ENCODE measurements at places on chromosomes 1 and 21.

GRCh38 chr1:158638146-158638545 lies 33.1 kb downstream of the OR10Z1 start:
- DNase-seq: no peak

DNA sequence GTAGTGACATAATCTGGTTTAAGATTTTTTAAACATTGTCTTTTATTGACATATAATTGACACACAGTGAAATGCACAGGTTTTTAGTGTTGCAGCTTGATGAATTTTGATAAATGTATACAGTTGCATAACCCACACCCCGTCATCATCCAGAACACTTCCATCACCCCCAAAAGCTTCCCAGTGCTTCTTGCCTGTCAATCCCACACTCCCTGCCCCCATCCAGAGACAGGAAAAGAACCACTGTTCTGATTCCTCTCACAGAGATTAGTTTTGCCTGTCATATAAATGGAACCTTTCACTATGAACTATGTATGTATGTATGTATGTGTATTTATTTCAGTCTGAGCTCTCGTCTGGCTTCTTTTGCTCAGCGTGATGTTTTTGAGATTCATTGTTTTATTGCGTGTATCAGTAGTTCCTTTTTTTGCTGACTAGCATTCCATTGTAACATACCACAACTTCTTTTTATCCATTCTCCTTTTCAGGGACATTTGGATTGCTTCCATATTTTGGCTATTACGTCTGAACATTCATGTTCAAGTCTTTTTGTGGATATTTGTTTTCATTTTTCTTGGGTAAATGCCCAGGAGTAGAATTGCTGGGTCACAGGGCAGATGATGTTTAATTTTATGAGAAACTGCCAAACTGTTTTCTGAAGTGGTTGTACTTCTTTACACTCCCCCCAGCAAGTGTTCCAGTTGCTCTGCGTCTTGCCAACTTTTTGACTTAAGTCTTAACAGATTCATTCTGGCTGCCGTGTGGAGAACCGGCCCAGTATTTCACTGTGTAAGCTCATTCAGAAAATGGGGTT lies 8.7 kb downstream of the UBIAD1 start:
- no peak for DNase-seq

DNA sequence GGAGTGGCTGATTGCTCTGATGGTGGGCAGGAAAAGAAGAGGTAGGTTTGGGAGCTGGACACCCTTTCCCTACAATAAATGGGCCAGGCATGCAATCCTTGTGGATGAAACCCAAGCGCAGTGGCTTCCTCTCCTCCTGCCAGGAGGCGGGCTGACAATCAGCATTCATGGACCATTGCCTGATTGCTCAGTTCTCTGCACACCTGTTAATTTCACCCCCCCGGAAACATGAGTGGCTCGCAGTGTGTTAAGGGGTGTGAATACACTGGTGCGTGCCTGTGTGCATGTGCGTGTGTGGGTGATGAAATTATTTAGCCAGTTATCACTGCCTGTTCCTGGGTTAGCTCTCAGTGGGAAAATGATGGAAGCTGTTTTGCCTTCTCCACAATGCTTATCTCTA lies 310.7 kb downstream of the PCP4 start:
- no peak for DNase-seq

DNA sequence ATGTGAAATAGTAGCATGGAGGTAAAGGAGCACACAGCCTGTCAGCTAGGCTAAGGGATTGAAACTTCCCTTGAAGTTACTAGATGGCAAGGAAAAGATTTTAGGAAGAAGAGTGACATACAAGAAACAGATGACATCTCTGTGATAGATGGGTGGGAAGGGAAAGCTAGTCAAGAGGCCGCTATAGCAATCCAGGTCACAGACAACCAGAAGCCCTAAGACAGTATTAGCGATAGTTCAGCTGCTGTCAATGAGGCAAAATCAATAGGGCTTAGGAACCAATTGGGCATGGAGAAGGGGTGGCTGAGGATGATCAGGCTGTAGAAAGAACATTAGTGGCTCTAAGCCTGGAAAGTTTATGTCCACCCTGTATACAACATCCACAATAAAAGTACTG lies 111.1 kb downstream of the GLUL start:
- DNase-seq: no peak

DNA sequence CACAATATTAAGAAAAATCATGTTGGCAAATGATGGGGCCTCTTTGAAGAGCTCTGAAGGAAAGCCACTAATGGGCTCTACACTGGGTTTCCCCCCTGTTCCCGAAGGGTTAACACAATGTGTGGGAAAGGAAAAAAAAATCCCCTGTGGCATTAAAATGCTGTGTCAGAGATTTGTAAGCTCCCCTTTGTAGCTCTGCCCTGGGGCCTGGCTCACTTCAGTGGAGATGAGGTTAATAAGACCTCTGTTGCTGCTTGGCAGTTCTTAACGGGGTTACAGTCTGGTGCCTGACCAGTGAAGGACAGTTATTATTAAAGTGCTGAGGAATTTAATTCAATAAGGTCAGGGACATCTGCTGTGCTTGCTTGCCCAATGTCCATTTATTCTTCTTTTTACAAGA lies 129.7 kb upstream of the UBE2U start:
- no peak for DNase-seq

DNA sequence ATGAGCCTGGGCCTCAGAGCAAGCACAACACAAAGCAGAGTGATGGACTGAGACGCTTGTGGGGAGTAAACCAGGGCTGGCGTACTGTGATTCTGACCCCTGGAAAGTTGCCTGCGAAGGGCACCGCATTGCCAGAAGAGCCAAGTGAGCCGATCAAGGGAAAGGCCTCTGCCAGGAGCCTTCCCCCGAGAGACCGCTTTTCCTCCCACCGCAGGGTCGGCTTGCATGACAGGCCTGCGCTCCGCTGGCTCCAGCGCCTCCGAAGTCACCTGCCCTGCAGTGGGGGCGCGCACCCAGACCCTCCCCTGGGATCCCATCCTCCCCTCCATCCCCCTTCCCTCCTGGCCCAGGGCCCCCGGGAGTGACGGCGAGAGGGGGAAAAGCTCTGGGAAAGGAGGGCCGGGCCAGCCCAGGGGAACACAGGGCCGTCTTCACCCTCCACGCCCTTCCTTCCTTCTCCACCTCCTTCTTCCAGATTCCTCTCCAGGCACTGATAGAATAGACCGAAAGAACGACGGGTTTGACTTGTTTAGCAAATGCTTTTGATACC lies 165.0 kb downstream of the TRIM33 start:
- peak; percentile 49 for DNase-seq

DNA sequence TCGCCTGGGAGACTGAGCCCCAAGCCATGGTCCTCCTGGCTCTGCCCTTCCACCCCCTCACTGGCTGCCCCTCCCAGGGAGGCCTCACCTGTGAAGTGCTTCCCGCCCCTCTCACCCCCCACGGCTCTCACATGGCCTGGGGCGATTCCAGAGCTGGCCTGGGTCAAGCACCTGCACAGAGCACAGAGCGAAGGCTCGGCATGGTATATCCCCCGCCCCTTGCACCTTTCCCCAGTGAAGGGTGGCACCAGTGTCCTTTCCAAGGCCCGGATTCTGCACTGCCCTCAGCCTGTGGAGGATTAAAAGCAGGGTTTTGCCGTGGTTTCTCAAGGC lies 1.1 kb upstream of the AJAP1 start:
- DNase-seq: no peak

DNA sequence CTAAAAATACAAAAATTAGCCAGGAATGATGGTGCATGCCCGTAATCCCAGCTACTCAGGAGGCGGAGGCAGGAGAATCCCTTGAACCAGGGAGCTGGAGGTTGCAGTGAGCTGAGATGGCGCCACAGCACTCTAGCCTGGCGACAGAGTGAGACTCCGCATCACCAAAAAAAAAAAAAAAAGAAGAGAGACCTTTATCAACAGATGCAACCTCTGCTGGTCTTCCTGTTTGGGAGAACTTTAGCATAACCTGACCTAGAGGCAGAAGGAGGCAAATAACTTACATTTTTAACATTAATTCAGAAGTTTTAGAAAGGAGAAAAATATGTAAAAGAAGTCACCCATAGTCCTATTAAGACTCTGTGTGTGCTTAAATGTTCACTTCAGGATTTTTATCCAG lies 32.4 kb downstream of the SLAMF1 start:
- no peak for DNase-seq

- no peak for DNase-seq
Observed at GRCh38 chr1:76084685-76085084, 10.1 kb downstream of the ST6GALNAC3 start.

DNA sequence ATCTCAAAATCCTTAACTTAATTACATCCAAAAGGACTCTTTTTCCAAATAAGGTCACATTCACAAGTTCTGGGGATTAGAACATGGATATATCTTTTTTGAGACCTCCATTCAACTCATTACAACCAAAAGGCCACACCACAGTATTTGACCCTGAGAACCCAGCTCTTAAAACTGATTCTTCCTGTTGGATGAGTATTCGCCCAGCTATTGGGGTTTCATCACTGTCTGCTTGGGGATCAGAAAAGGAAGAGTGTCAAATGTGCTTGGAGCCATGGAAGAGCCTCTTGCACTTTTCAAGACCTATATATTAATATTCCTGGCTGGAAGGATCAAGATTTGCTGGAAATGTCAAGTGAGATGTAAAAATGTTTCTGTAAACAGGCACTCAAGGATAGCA lies 5.4 kb upstream of the TINAGL1 start:
- no peak for DNase-seq

GRCh38 chr1:200862713-200863415 lies 9.9 kb upstream of the GPR25 start:
- DNase-seq: no peak

DNA sequence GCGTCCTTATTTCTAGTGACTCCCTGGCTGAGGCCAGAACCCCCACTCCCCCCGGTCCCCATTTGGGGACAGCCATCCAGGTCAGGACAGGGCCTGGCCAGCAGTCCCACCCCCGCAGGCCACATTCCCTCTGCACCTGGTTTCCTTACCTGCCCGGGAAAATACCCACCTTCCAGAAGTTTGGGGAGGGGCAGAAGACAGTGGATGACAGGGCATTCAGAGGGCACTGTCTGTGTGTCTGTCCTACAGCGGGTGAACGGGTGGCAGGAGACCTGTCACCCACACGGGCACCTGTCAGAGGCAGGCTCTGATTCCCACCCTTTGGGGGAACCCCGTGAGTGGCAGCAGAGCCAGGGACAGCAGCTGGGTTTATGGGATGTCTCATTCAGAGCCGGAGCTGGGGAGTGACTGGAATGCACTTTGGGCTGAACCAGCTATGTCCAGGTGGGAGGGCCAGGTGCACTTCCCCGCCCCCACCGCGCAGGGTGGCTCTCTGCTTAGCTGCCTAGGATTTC lies 2.0 kb downstream of the ARHGEF16 start:
- no peak for DNase-seq

GRCh38 chr1:93681101-93681988 lies at the start of gene BCAR3:
BCAR3 (minus strand) TSS chr1:93681837; CDS start chr1:93674930, 6,907 bp downstream.
- DNase-seq: peak; percentile 83

- no peak for DNase-seq
Observed at GRCh38 chr1:220031287-220031686, 15.0 kb downstream of the EPRS1 start.

DNA sequence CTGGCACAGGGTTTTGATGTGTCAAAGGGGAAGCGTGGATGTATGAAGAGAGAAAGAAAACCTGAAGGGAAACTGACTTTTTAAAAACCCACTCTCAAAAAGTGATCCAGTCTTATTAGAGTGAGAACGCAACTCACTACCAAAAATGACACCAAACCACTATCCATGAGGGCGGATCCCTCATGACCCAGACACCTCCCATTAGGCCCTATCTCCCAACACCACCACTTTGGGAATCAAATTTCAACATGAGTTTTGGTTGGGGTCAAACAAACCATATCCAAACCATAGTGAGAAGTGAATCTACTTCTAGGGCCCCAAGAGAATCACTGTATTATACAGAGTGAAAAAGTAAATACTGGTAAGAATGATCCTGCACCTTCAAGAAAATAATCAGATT lies 53.5 kb downstream of the FNBP1L start:
- no peak for DNase-seq

GRCh38 chr21:38992737-38993136 lies 187.0 kb downstream of the ETS2 start:
- DNase-seq: no peak

DNA sequence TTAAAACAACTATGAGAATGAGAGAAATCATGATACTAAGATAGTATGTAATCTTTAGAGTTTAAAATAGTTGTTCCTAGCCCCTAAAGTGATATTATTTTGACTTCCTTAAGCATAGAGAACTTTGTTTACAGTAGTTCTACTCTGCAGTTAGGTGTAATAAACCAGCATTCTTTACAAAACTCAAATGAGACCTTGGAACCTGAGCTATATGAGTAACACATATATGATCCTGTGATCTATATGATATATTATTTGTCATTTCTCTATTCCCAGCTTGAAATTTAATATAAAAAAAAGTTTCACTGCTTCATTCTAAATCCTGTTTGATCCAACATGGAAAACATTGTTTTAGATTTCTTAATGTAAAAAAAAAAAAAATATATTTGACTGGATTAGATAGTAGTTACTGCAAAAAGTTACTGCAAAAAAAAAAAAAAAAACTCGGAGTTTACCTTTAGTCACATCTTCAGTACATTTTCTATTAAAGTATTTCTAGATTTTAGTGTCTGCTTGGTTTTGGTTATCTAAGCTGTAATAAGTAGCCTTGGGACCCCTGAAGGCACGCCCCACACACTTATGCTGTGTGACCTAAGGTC lies 463.8 kb downstream of the USP25 start:
- no peak for DNase-seq

GRCh38 chr1:155981266-155982088 lies 3.1 kb upstream of the ARHGEF2 start:
- no peak for DNase-seq

DNA sequence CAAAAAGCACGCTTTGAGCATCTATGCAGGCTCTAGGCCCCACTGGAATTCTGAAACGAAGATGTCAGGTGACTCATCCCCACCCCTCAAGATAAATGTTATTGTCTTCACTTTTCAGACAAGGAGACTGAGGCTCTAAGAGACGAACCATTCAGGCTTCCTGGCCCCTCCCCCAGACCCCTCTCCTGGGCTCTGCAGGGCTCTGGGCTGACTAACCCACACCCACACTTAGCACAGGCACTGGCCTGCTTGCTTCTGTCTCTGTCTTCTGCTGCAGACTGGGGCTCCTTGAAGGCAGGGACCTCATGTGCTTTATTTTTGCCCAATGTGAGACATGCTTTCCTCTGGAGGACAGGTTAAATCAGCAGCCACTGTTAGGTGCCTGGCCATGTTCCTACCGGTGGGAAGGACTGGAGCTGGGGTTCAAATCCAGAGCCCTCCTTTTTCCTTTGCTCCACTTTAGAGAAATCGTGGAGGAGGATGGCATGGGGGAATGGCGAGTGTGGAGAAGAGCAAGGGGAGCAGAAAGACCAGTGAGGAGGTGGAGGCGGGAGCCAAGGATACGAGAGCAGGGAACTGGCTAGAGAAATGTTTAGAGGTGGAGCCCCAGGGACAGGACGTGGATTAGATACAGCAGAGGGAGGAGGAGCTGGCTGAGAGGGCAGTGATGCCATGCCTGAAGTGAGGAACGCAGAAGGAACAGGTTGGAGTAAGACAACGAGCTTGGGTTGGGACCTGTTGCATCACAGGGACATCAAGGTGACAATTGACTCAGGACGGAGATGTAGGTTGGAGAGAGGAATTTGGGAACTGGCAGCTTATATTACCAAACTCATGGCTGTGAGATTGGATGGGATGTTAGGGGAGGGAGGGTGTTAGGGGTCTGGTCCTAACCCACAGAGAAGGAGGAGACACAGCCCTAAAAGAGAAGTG lies 1.7 kb downstream of the TMEM125 start:
- DNase-seq: no peak
